Activated naive CD4-positive, alpha-beta T cell treated with anti-CD3 and anti-CD28 coated beads for 36 hours (primary cell): ENCODE measurements at places on chromosomes 3 and 15.

GRCh38 chr3:30399394-30400181 lies 206.8 kb upstream of the TGFBR2 start:
- no peak for DNase-seq

- no peak for DNase-seq
Measured at GRCh38 chr3:9691636-9692035, 12.0 kb upstream of the CPNE9 start.

- DNase-seq: peak; percentile 19
Measured at GRCh38 chr3:43448098-43448497, 161.8 kb downstream of the SNRK start.

GRCh38 chr3:110157221-110157620 lies 819.9 kb upstream of the DPPA4 start:
- no peak for DNase-seq

- DNase-seq: no peak
Measured at GRCh38 chr3:21390136-21390535, 360.9 kb downstream of the ZNF385D start.

DNA sequence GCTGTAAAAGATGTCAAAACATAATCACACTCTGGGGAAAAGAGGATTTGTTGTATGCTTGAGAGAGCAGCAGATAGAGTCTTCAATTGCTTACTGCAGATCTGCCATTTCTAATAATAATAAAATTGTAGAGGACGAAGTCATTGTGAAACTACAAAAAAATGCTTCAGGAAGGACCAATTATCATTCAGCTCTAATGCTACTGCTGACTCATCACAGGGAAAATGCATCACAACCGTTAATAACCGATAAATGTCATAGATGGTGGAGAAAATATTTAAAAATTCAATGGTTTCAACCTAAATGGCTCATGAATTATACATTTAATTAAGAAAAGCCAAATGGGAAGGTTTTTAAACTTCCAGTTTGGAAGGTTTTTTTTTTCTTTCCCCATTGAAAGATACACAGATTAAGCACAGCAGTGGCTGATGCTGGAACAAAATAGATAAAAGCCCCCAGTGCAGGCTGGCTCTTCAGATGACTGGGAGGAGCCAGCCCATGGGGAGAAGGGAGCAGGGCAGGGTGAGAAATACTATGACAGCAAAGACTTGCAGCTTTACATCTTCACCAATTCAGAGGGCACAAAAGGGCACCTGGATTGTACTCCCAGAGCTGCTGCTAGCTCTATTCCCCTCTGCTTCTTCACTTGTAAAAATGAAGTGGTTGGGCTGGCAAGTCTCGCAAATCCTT lies 196.1 kb downstream of the CNTN6 start:
- DNase-seq: no peak

GRCh38 chr15:39908186-39908585 lies 11.9 kb downstream of the GPR176 start:
- no peak for DNase-seq

GRCh38 chr3:130895690-130896488 lies 2.0 kb downstream of the ATP2C1 start:
- DNase-seq: peak; percentile 39

DNA sequence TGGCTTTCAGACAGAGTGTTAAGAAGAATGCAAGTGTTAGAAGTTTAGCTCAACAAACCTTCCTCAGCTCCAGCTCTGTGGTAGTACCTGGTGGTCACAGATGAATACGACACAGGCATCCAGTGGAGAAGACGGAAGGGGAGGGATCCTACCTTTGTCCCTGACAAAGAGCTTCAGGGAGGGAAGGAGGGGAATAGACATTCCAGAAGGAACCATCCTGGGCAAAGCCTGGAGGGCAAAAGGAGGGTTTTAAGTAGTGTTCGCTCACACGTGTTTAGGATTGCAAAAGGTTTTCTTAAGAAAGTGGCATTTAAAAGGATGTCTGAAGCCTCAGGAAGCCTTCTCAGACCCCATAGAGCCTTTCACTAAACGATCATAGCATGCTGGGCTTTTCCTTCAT lies 2.8 kb downstream of the CHCHD4 start:
- DNase-seq: no peak

GRCh38 chr3:24316887-24317383 lies 177.7 kb downstream of the THRB start:
- no peak for DNase-seq

- DNase-seq: no peak
Measured at GRCh38 chr3:143099690-143100089, 19.9 kb upstream of the CHST2 start.

- DNase-seq: no peak
Measured at GRCh38 chr3:112381673-112382542, 49.0 kb downstream of the CD200 start.

DNA sequence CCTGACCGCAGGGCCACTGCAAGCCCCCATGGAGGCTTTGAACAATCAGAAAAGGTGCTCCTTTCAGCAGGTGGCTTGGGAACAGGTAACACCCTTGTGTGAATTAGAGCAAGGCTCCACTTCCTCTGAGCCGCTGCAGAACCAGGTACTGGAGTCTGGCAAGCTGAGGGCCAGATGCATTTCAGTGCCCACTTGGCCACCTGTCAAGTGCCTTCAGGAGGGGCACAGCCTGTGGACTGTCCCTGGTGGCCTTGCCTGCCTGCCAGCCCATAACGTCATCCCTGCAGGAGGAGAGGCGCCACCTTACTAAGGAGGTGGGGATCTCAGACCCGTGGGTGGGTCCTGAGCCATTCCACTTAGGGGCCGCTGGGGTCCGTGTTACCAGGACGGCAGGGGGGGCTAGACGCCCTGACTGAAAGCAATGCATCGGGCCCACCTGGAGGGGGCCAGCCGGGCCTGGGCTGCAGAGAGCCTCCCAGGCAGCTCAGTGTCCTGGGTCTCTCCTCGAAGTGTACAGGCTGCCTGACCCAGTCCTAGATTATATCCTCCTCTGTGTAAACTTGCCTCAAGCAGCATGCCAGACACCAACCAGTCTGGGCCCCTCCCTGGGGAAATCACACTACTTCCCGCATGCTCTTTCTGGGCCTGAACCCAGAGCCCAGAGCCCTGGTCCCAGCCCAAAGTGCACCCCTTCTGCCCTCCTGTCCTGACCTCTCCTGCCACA lies 16.1 kb downstream of the SPTBN5 start:
- DNase-seq: no peak

DNA sequence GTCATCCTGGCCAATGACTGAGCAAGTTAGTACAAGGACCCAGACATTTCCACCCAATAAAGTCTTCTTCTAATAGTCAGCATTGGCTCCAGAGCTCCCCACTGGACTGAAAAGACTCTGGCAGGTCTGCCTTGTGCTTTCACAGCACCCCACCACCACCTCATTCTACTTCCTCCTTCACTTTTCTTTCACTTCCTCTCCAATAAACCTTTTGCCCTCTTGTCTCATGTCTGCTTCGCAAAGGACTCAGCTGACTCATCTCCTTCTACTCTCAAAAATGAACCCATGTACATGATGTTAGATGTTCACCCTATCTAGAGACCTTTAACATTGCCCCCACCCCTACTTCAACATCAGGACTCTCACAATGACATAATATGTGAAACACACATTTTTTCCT lies 181.0 kb upstream of the PPP2R3A start:
- DNase-seq: no peak

DNA sequence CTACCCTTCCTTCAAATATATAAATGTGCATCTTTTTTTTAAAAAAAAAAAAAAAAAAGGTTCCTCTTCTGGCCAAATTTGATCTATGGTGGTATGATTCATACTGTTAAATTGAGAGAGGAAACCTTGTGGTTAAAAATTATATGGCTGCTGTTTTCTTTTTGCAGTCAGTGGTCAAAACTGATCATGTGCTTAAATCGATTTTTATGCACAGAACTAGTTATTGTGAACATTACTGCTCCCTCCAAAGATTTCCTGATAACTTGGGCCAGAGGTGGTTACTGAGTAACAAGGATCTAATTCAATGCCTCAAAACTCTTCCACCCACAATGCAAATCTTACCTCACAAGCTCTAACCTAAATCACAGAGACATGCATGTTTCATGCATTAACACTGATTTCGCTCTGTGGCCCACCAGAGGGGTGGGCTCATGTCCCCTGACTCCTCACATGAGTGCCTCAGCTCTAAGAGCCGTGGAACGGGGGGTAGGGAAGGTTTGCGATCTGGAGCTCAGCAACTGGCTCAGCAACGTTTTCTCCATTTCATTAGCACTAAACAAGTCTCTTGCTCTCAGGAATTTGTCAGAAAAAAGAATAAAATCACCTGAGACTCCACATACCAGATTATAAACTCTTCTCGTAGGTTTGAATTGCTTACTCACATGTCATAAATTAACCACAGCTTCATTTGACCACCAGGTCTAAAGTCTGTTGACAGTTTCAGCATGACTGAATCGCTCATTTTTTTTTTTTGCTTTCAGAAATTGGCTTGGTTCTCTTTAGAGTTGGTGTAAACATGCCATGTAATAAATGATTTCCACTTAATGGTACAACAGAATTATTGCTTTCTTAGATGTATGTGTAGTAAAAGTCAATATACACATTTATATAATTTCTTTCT lies 280.4 kb downstream of the CD47 start:
- no peak for DNase-seq

DNA sequence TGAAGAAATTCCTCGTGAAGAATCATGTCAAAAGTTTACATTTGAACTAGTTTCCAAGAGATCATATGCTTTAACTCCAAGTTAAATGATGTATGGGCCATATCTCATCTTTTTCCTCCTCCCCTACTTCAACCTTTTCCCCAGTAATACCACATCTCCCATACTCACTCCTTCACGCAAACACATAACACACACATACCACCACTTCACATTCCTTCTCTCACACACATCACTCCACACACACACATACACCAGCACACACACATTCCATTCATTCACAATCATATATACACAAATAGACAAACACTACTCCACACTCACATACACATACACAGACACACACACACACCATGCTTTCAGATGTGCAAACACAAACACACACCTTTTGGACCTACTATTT lies 769.0 kb upstream of the NR2F2 start:
- DNase-seq: no peak

DNA sequence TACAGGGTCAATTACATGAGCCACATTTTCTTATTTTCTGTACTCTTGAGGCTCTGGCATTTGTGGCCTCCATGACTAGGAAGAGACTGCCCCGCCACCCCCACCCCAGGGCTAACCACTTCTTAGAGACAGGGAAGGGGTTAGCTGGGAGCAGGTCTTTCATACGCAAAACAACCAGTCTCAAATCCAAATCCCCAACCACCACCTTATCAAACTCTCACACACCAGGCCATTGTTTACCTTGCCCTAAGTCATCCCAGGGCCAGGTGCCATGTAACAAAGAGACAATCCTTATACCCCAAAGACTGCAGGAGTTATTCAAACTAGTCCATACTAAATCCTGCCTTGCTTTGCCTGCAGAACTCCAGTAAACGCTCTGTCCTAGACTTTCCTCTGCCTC lies 77.8 kb downstream of the B3GNT5 start:
- DNase-seq: no peak

- no peak for DNase-seq
Measured at GRCh38 chr15:31508656-31509055, 182.0 kb downstream of the KLF13 start.

GRCh38 chr3:10187944-10188343 lies 23.2 kb downstream of the IRAK2 start:
- DNase-seq: no peak

GRCh38 chr3:152557302-152557999 lies 277.5 kb upstream of the P2RY1 start:
- no peak for DNase-seq

- DNase-seq: no peak
Measured at GRCh38 chr15:99987701-99988100, 254.5 kb upstream of the LYSMD4 start.

DNA sequence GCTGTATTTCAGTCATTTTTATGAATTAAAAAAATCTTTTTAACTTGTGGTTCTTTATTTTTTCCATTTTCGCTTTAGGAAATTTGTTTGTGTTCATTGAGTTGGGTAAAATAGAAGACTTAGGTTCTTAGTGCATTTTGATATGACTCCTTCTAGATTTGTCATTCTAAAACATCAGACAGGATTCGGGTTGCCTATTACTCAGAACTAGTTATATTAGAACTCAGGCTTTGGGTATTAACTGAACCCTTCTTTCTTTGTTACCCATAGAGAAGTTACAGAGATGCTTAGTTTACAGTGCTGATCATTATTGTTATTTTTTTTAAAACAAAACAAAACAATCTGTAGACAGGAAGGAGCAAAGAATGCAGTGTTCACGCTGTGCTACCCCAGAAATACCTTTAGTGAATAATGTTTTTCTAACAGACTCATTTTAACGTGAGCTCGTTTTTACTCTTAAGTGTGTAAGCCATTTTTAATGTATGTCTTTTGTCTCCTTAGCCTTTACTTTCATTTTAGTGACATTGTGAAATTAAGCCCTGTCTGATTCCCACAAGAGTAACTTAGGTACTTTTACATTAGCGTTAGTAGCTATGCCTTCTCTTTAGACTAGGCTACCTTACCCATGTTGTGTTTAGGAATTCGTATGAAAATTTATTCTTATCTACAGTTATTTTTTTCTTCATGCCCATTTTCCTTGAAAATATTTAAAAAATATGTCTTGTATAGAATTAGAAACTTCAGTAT lies 53.4 kb downstream of the CMC1 start:
- DNase-seq: no peak

DNA sequence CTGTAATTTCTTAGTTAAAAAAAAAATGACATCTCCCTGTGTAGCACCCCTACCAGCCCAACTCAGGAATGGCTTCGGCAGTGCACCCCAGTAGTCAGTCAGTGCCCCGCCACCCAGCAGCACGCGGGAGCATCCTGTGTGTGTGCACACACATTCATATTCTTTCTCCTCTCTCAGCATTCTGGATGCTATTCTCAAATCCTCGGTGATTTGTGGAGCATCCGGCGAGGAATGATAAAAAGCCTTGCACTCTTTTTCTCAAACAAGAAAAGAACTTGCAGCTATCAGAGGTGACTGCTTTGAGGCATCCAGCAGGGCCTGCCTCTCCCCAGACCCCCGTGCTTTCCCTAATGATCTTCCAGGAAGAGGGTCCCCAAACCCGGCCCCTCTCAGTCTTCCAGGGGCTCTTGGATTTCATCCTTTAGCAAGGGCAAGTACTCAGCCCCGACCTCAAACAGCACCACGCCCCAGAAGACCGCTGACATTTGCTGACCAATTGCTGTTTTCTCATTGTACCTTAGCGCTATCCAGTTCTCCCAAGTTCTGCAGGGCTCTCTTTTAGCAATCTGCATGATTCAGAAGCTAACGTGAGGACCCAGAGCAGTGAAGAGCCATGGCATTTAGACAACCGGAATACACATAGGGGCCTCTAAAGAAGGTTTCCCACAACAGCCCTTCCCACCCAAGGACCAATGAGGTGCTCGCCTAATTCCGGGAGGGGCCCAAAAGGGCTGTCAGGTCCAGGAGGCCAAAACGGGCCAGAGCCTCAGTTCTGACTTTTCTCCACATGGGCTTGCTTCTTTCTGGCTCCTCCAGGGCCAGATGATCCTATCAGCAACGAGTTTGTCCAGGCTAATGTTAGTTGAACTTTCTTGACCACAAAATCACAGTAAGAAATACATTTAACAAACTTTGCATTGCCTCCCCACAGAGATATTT lies 72.2 kb downstream of the FAM174B start:
- DNase-seq: no peak

DNA sequence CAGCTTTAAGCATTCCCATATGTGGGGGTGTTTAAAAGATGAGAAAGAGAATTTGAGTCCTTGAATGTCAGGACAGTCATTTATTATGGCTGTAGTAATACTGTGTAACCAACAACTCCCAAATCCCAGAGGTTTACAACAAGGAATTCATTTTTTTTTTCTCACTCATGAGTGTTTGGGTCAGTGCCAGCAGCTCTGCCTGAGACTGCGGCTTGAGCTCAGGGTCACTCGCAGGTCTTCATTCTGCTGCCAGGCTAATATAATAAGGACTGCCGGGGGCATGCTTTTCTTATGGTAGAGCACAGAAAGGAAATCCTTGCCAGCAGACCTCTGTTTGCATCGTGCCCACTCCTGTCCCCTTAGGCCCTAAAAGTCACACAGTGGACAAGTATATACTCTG lies 277.9 kb upstream of the LMCD1 start:
- no peak for DNase-seq
